ENCODE measurements at places on chromosomes 12 and 14.
A peak's percentile ranks its signal among the peaks of the same experiment; 100 is the strongest.

- DNase-seq: no peak
Measured at GRCh38 chr14:103029936-103030335, 27.4 kb downstream of the CDC42BPB start.

- DNase-seq: no peak
Measured at GRCh38 chr12:98618952-98619351, 25.5 kb downstream of the SLC25A3 start.

DNA sequence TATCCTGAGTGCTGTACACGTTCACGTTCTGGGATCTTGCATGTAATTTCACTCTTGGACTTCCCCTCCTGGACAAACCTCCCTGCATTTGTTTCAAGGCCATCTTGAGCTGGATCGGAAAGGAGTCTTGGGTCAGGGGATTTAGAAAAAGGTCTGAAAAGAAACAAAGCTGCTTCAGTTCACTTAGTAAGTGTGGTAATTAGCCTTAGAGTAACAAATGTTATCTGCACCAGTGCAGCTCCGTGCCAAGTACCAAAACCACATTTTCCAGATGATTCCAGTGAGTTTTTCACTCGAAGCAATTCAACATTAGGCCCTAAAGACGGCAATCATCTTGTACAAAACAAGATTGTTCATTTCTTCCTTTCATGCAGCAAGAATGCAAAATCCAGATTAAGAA lies 39.4 kb upstream of the ATXN2 start:
- no peak for DNase-seq

DNA sequence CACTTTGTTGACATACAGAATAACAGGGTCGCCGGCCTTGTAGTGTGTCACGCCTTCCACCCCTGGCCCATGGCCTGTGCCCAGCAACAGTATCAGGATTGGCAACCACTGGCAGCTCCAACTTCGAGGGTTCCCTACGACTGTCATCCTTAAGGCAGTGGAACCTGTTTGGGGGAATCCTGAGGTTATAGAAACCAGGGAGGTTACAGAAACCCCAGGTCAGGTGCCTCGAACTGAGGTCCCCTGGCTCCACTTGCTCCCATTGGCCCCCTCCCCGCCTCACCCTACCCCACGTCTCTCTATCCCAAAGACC lies 412 bp downstream of the TM9SF1 start:
- no peak for DNase-seq

DNA sequence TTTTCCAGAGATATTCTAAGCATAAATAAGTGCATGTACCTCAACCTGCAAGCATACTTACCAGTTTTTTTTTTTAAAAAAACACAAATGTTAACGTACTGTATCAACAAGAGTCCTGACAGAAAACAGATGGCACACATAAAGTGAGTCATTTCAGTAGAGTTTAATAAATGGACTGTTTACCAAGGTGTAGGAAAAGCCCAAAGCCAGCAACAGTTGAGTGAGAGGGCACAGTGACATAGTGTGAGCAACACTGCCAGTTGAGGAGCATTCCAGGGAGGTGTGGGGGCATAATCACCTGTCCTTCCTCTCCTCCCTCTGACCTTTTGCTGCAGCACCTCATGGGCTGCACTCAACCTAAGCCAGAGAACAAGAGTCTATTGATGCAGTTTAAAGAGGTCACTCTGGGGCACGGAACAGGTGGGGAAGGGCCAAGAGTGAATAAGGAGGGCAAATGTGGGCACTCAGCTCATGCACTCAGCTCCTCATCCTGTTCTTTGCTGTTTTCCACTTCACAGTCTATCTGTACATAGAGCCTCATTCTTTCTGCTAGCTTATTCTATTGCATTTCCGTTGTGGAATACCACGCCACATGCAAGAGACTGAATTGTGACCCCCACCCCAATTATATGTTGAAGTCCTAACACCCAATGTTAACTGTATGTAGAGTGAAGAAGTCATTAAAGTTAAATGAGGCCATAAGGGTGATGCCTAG lies 29.3 kb downstream of the DHRS2 start:
- no peak for DNase-seq

DNA sequence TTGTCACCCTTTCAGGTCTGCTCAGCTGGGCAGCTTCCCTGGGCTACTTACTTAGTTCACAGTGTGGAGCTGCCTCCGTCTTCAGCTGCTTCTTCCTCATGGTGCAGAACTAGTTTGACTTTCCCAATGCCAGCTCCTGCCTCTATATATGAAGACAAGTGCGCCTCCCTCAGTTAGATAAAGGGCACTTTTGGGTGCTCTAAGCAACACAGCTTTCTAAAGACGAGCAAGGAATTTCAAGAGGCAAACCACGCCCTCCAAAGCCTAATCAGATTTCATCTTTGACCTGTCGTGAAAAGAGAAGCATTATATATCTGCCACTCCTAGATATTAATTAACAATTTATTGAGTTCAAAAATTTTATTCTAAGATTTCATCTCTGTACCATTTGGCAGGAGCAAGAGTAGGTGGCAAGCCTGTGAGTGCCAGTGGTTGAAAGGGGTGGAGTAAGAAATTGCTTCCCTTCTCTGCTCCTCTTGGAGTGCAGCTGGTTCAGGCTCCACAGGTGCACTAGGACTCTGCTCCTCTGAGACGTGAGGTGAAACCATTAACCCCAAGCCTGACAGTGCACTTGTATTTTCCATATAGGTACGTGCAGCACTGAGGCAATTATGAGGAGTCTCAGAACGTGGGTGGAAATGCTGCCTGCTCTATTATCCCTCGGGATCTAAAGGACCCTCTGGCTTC lies 2.1 kb upstream of the SLC11A2 start:
- no peak for DNase-seq

GRCh38 chr12:27305673-27306456 lies 26.8 kb upstream of the BMAL2 start:
- no peak for DNase-seq

- DNase-seq: peak; percentile 88
Measured at GRCh38 chr14:73886449-73887317, at the start of gene ZNF410. TSS of gene ZNF410 (plus strand) at chr14:73886859. CDS start at chr14:73892176, 5,317 bp downstream.

DNA sequence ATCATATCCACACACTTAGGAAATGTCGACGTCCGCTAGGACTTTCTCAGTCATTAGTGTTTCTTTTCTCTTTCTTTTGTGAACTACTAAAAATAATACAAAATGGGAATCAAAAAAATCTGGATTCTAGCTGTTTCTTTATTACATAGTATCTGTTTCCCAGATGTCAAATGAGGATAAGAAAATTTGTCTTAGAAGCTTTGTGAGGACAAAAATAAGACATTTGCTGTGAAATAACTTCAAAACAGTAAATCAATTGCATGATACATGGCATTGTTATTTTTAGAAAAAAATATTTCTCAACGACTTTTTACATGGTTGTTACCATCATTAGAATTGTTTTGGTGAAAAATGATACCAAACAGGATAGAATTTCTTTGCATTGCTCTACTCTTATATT lies 71.4 kb upstream of the IFNG-AS1 start:
- DNase-seq: no peak

- no peak for DNase-seq
Measured at GRCh38 chr12:49052451-49053208, 8.0 kb downstream of the KMT2D start.

GRCh38 chr14:91918186-91918883 lies 29.2 kb downstream of the FBLN5 start:
- DNase-seq: no peak

DNA sequence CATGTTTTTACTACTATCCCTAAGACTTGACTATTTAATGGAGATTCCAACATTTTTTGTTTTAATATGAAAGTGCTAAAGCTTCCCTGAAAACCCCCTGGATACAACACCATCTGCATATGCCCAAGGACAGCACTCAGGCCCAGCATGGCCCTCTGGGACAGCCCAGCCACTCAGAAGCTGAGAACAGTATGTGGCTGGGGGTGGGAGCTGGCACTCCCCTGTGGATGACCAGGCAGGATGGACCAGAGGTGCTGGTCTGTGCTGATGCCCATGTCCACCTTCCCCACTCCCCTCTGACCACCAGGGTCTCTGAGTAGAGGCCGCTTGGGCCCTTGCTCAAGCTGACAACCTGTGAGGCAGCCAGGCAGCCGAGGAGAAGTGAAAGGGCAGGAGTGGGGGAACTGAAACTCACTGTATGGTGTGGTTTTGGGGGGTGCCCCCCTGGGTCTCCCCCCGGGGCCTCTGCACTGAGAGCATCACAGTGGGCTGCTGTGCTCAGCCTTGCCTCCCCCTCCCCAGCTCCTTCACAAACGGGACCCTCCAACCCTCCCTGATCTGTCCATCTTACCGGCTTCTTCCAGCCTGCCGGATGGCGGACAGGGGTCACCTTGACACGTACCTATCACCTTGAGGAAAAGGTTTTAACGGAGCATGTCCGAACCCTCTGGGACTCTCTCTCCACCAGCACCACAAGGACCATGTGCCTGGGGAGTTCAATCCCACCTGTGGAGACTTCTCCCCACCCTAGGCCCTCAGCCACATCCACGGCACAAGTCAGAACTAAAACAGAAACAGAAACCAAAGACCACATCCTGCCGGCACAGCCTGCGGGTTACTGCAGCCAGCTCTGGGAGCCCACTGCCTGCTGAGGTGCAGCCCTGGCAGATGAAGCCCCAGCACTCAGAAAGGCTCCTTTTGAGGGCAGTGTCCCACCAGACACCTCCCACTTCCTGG lies at the start of gene TMEM229B:
Gene TMEM229B, minus strand, starts transcription at position 785 of the 957 bp plus-strand sequence. CDS start 14,798 bp downstream, outside the sequence.
- peak; percentile 70 for DNase-seq

DNA sequence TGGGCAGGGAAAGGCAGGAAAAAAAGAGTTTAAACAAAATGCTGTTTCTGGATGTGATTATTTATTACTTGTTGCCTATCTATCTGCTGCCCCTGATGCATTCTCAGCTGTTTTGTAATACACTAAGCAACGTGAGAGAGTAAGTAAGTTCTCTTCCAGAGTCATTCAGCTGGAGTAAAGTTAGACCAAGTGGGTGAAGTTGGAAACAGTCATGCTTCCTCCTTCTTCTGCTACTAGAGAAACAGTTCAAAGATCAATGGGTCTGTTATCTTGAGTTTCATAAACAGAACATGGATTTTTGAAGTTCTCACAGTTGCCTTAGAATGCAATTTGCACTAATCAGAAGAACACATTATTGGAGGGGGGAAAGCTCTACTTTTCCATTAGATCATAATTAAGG lies 279.3 kb downstream of the EGLN3 start:
- DNase-seq: no peak

DNA sequence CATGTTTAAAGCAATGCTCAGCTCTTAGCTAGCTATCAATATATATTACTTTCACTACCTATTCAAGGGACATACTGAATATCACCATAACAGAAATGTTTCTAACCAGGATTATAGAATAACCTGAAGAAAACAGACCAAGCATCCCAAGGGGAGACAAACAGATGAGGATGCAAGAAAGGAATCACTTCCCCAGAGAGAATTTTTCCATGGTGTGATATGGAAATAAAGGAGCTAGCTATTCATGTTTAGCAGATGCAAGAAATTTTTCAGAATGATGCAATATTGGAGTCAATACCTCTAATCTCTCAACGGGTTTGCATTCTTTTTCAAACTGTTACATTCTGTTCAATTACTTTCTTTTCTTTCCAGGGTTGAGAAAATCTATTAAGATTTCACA lies 538.9 kb upstream of the FLRT2 start:
- DNase-seq: no peak

DNA sequence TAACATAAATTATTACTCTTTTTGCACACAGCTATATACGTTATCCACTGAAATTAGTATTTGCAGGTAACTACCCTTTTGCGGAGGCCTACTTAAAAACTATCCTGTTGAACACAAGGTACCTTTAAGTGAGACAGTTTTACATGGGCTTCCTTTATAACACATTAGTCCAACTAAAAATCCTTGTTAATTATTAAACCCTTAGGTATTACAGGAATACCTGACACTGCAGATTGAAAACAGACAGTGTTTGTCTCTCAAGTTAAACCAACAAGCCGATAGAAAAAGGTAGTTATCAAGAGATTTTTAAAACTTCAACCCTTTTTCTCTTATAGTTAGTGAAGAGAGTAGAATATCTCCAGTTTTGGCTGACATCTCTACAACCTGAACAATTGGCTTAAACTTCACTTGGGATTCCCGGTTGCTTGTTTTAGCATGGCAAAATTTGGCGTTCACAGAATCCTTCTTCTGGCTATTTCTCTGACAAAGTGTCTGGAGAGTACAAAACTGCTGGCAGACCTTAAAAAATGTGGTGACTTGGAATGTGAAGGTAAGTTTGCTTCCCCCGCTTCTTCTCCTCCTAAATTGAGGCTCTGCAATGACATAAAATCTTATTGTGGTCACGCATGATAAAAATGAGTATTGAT lies at the start of gene MIA2:
Gene MIA2, plus strand, starts transcription at position 236 of the 647 bp plus-strand sequence. Its CDS starts 200 bp downstream, at position 436.
- no peak for DNase-seq

DNA sequence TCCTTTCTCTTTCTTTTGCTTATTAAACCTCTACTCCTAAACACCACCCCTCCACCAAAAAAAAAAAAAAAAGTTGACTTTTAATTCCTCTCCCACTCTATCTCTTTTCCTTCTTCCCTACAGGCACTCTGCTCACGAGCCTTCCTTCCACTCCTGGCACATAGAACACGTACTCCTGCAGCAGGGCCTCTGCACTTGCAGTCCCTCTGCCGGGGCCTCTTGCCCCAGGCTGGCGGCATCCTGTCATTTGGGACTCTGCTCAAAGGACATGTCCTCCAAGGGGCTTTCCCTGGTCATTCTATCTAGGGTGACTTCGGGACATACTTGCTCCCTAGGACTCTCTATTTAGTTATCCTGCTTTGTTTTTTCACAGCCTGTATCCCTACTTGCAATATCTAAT lies 7.7 kb downstream of the FOS start:
- no peak for DNase-seq

- no peak for DNase-seq
Measured at GRCh38 chr12:76830436-76830835, 48.4 kb downstream of the CSRP2 start.

- no peak for DNase-seq
Measured at GRCh38 chr12:98013560-98013959, 501.8 kb upstream of the TMPO start.

DNA sequence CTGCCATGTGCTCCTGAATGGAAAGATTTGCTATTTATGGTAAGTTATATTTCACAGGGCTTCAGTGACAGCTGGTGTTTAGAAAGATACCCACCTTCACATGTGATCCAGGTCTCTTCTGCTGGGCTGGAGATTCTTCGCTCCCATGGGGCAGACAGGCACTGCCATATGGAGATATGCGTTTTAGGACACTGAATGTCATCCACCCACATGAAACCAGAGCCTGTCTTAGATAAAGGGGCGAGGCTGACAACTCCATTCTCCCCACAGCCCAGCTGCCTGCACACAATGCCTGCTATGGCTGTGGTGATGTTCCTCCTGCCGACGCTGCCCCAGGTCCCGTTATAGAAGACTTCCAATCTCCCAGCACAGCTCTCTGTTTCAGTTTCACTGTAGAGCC lies 69.4 kb downstream of the ACSM4 start:
- no peak for DNase-seq

- DNase-seq: peak; percentile 74
Measured at GRCh38 chr14:69574263-69574953, at the start of gene CCDC177. TSS of gene CCDC177 (minus strand) at chr14:69574871. CDS start at chr14:69573622, 1,249 bp downstream.

GRCh38 chr14:22974530-22975313 lies 7.6 kb downstream of the AJUBA start:
- no peak for DNase-seq

- no peak for DNase-seq
Measured at GRCh38 chr12:24483732-24484131, 465.2 kb downstream of the BCAT1 start.

Data from activated CD8-positive, alpha-beta memory T cell treated with anti-CD3 and anti-CD28 coated beads, Interleukin-2, amount 50 U/mL, for 4 hours (primary cell).